ENCODE measurements at places on chromosomes 4 and X.

- no peak for DNase-seq
- no peak overlapping the region for H3K27ac ChIP-seq
- no peaks in the 10 kb centered on the region for H3K36me3 ChIP-seq
- no peaks in the 10 kb centered on the region for H3K27me3 ChIP-seq
These were observed 897.5 kb upstream of the AGA start for GRCh38 chr4:178339769-178340168.

DNA sequence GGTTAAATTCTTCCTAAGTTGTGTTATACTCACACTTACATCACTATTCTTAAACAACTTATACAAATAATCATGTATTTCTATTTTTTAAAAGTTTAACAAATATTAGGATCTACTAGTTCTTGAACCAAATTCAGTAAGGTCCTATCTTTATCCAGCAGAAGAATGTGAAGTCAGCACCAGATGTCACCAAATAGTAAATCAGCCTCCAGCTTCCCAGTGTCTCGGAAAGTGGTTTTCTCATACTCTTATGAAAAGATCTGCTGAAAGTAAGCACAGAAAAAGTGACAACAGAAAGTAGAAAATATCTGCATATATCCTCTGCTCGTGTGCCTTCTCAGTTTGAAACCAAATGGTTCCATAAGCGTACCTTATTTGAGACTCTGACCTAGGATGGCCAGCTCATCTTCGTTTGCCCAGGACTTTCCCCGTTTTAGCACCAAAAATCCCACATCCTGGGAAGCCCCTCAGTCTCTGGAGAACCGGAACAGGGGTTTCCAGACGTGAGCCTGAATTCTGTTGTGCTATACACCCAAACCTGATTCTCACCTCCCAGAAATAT, 98.0 kb upstream of the DCLK2 start:
- H3K4me1 ChIP-seq = no peaks in the 10 kb centered on the region
- H3K36me3 ChIP-seq = no peaks in the 10 kb centered on the region
- H3K27me3 ChIP-seq = no peaks in the 10 kb centered on the region
- H3K27ac ChIP-seq = no peak overlapping the region
- H3K4me3 ChIP-seq = no peak overlapping the region

DNA sequence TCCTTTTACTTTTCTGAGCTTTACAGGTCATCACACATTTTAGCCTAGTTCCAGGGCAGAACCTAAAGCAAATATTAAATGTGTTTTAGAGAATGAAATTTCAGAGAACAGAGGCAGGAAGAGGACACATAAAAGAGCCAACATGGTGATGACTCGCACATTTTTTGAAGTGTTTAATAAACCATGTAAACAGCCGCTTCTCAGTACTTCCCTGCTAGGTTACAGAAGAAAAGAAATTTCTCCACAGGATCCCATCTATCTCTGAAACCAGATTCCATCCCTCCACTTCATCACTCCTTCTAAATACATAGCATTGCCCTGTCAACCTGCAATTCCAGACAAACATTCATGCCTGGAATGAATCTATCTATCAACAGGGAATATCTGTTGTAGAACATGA, 949.5 kb upstream of the PCDH7 start:
- no peak for DNase-seq
- H3K4me1 ChIP-seq = no peaks in the 10 kb centered on the region
- H3K4me3 ChIP-seq = no peak overlapping the region
- H3K27ac ChIP-seq = no peak overlapping the region
- no peaks in the 10 kb centered on the region for H3K36me3 ChIP-seq

- H3K4me3 ChIP-seq = no peak overlapping the region
- H3K4me1 ChIP-seq = no peaks in the 10 kb centered on the region
- no peaks in the 10 kb centered on the region for H3K27me3 ChIP-seq
These were observed 103.1 kb upstream of the PPP2R3B start for GRCh38 chrX:489820-490219.

GRCh38 chr4:185217408-185217975, 8.1 kb downstream of the SNX25 start:
- H3K36me3 ChIP-seq = no peaks in the 10 kb centered on the region
- H3K4me1 ChIP-seq = no peaks in the 10 kb centered on the region
- DNase-seq = no peak

DNA sequence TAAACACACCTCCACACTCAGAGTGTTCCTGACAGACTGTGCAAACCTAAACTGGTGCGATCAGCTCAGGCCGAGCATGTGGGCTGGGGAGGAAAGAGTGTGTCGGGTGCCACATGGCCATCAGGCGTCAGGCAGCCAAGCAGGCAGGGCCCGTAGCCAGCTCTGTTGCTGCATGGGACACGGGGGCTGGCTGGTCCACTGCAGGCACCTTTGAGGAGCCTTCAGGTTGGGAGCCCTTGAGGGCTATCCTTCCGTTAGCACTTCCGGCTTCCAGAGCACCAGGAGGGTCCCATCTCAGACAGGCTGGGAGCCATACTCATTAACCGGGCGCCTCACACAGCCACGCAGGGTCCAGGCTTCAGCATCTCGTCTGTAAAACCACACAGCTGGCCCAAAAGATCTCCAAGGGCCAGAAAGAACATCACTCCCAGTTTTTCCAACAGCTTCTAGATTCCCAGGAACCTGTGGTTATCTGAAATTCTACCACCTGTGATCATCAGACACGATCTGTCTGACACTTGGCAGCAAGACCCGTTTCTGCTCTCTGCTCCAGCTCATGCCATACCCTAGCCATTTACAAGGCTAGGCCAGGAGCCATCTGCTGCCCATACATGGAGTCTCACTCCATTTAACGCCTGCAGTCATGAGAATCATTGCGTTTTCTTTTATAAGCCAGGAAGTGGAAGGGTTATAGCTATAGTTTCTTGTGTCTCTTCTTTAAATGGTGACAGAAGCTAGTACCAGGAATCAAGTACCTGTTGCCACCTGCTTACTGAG, 87.5 kb downstream of the NSUN7 start:
- no peak overlapping the region for H3K4me3 ChIP-seq
- H3K27me3 ChIP-seq = no peaks in the 10 kb centered on the region

DNA sequence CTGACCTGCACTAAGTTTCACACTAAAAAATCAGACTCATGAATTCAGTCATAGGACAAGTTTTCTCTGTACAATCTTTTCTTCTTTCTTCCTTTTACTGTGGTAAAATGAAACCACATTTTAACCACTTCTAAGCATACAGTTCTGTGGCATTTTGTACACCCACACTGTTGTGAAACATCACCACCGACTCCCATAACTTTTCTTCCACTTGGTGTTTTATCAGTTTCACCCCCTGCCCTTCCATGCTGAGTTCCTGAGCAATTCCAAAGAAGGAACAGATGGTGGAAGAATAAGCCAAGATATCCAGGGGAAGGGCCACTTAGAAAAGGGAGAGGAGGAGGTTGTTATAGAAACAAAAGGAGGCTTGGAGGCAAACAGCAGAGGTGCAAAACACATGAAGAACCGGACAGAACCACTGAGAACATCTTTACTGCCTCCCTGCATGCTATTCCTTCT, 22.6 kb downstream of the SLC25A4 start:
- no peaks in the 10 kb centered on the region for H3K36me3 ChIP-seq
- no peak for DNase-seq
- H3K27me3 ChIP-seq = no peaks in the 10 kb centered on the region
- H3K4me1 ChIP-seq = no peaks in the 10 kb centered on the region
- no peak overlapping the region for H3K27ac ChIP-seq

DNA sequence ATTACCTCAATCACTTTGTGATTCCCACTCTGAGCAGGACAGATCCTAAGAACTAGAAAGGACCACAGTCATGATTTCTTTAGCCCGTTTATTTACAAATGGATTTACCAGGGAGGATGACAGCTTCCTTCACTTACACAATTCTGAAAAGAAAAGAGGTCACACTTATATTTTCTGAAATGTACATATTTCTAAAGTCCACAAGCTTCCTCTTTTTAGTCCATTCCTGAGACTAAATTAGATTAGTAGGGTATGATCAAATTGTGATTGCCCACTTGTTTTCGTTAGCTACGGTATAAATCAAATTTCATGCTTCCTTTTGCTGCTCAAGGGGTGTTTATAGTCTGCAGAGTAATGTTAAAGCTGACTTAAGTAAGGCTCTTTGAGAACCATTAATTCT, 7.6 kb upstream of the AMELX start:
- H3K27ac ChIP-seq = no peak overlapping the region
- H3K4me1 ChIP-seq = no peaks in the 10 kb centered on the region
- H3K4me3 ChIP-seq = no peak overlapping the region
- no peaks in the 10 kb centered on the region for H3K36me3 ChIP-seq
- DNase-seq = no peak

Measured in uterus (tissue), 4 donors.